ENCODE measurements at places on chromosomes 12 and 14.

DNA sequence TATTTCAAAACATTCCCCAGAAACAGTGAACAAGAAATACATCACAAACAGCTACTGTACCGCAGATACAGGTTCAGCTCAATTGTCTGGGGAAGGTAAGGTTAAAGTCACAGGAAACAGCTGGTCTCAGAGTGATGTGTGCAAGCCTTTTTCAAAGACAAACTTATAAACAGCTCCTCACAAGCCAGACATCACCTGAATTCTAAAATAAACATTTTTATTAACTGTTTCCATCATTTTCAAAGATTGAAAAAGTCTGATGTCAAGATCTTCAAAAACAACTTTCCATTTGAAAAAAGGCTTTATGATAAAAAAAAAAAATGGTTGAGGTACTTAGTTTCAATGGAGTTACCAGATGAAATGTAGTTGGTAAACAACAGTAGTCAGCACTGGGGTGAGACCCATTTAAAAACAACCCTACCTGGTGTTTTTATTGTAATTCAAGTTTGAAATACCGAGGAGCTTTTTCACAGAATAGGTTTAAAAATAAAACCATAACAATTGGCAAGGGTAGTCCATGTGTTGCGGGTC lies 4.0 kb downstream of the BTG1 start:
- no peak for DNase-seq

DNA sequence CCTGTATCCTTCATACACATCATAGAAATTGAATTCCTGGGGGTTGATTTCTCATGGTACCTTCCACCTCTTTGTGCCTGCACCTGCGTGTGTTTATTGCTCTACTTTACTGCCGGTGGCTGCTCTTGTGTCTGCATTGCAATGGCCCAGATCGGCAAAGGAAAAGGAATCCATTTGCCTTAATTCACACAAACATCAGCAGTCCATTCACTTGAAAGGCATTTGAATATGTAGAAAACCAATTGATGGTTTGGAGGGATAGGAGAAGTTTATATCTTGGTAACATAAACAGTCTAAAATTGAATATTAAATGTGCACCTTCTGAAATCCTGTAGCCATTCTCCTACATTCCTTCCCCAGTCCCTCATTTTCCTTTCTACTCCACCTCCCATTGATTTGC lies 74.0 kb downstream of the SNAPC1 start:
- DNase-seq, result no peak

GRCh38 chr14:100031506-100032281 lies 33.5 kb upstream of the EVL start:
- DNase-seq, result no peak

- no peak for DNase-seq
Measured at GRCh38 chr14:90419200-90419599, 22.4 kb downstream of the CALM1 start.

DNA sequence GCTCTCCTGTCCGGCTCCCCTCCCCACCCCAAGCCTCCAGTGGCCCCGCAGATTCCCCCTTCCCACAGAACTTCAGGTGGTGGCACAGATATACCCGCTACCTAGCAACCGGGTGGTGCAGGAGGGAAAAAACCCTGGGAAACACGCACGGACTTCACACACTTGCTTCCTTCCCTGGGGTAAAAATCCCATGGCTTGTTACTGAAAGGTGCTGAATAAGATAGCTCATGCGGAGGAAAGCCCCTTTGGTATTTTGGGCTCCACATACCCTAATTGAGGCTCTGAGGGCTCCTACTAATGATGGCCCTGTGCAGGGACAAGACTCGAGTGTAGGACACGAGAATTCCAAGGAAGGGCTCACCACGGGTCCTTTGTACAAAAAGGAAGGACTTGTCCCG lies 869 bp upstream of the RIMBP2 start:
- no peak for DNase-seq

DNA sequence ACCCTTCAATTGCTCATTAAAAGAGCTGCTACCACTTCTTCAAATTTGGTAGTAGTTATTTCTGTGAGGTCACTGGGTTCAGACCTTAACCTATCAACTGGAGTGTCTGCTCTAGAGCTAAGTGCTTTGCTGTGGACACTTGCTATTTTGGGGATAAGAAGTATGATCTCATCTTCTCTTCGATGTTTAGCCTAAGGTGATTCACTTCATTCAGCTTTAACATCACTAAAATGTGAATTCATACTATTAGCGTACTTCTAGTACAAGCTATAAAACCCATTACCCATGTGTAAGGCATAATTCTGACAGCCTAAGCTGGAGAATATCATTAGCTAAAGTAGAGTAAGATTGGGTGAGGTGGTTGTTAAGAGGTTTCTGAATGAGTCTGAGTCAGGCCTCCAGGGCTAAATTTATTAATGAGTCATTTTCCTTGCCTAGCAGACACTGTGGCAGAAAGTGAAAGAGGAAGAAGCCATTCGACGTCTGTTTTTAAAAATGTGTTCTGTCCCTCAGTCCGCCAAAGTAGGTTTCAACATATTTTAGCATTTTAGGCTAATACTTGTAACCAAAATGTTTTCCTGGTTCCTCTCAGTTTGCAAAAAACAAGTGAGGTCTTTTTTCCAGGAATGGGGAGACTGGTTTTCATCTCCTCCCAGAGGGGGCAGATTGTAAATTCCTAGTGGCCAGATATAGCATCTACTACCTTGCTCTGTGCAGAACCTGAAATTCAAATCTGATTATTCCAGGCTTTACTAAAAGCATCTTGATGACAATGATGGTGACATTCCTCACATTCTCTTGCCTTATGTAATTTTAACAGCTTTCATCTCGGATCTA lies 103.6 kb downstream of the SSPN start:
- DNase-seq, result no peak

DNA sequence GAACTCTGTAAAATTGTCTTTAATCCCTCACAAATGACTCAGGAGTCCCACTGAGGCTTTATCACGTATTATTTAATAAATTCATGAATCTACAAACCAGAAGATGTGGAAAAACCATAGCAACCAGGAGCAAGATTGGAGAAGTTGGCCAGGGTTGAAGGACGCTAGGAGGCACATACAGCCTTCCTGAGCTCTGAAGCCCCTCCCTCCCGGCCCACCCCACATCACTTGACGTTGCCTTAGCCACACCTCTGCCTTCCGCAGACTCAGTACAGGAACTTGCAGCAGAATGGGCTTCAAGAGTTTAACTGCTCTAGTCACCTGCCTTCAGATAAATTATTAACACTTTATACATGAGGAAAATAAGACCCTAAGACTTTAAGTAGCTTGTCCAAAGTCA lies 33.9 kb downstream of the SLC35F4 start:
- no peak for DNase-seq

- no peak for DNase-seq
Measured at GRCh38 chr14:74866708-74867389, 9.1 kb downstream of the PROX2 start.

GRCh38 chr12:89708565-89709156 lies at the start of gene ATP2B1:
Gene ATP2B1, minus strand, starts transcription at chr12:89708838. Its CDS starts 52,952 bp downstream, at chr12:89655886.
- peak; percentile 89 for DNase-seq

DNA sequence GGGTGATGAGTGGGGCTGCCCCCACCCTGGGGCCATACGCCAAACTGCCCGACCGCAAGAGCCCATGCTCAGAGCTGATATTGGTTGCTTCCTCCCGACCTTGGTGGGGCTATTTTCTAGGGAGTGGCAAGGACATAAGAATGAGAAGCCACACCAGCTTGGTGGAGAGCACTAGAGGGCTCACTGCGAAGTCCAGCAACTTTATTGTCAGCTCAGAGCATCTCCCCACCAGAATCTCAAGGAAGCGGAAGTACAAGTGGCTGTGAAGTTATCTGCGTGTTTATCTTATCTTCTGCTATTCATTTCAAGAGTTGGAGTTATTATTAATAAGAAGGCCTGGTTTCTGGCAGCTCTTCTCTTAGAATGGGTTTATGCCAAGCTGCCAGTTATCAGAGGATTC lies 4.9 kb upstream of the PLXNC1 start:
- no peak for DNase-seq

DNA sequence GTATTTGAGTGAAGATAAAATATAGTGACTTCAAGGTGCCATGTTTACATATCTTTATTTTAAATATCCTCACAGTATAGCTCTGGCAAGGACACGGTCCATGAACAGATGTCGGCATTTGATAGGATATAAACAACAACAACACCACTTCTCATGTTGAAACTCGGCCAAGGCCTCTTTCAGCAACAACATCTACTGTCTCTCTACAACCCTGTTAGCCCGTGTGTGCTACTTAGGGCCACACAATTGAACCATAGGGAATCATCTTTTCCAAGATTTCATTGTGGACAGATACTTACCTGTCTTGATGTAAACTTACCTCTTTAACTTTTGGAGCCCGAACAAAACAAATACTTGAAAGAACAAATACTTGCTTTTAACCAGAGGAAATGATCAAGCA lies 168.7 kb upstream of the SSTR1 start:
- DNase-seq, result no peak

GRCh38 chr12:571795-572531 lies 91.3 kb downstream of the NINJ2 start:
- DNase-seq, result peak; percentile 63

- no peak for DNase-seq
Measured at GRCh38 chr12:68846811-68847210, 38.8 kb downstream of the MDM2 start.

DNA sequence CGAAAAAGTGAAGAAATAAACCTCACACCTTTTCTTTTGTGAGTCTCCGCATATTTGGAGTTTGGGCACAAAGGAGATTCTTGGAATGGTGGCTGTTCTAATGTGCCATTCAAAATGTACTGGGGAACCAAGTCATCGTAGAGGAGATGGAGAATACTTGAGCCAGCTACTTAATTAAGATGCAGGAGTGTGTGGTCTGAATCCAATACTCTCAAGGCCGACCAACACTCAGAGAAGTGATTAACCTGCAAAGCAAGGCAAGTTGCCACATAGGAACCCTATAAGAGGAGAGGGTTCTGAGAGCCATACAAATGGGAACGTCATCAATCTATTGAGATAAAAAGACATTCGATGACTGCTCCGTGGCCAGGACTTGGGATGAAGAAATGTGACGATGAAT lies 446.7 kb downstream of the GLT1D1 start:
- DNase-seq, result no peak

GRCh38 chr12:125193376-125194152 lies 128.3 kb downstream of the AACS start:
- DNase-seq, result no peak

- peak; percentile 52 for DNase-seq
Measured at GRCh38 chr12:64450711-64451486, 1.0 kb upstream of the TBK1 start.

GRCh38 chr14:81990312-81990761 lies 456.7 kb upstream of the SEL1L start:
- peak; percentile 49 for DNase-seq

- DNase-seq, result no peak
Measured at GRCh38 chr12:89162589-89163261, 189.6 kb downstream of the DUSP6 start.

- DNase-seq, result no peak
Measured at GRCh38 chr12:101642115-101643067, 47.6 kb downstream of the MYBPC1 start.

GRCh38 chr12:111767362-111768158 lies 827 bp downstream of the ALDH2 start:
- DNase-seq, result peak; percentile 56

DNA sequence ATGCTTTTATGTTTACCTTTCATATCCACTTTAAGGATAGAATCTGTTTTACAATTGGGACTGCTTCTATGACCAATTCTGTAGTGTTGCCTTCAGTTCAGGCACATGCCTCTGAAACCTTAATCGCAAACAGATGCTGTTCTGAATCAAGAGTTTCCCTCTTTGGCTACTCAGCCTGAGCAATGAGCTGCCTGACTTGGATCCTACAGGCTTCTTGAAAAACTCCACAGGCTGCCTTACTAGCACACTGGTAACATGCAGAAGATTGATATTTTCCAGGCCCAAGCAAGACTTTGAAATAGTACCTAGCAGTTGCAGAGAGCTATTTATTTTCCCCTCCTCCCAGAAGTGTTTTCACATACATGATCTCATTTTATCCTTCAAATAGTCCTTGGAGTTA lies 34.8 kb upstream of the PMCH start:
- DNase-seq, result no peak

DNA sequence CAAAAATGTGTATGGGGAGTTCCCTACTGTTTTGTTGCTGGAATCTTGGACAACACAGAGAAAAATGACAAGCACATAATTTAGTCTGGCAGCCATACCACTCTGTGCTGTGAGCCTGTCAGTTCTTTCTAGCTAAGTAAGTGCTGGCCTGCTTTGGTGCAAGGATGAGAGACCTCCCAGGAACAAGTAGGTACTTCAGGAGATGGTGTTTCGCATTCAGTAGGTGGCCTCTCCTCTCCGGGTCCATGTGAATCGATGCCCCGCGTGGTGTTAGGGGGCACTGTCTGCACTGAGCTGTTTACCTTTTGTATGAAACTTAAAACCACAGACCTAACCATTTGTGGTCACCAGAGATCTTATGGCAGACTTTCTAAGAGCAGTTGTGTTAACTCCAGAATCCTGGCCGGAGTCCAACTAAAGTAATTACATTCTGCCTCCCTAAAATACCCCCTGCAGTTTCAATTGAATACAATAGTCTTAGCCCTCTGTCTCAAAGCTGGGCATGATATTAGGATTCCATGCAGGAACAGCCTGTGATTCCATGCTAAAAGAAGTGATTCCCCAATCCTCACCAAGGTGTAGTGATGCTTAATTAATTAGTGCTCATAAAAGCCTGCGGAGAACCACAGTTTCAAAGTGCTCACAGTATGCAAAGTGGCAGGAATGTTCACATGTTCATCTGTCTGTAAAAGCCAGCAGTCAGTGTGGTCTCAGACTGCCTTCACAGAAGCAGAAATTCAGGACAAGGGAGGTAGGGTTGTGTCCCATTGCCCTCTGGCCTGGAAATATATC lies 64.2 kb downstream of the LLPH start:
- DNase-seq, result peak; percentile 29

GRCh38 chr12:42261708-42262107 lies 23.7 kb upstream of the YAF2 start:
- DNase-seq, result no peak

GRCh38 chr14:105196265-105196960 lies 15.3 kb upstream of the NUDT14 start:
- DNase-seq, result no peak

- no peak for DNase-seq
Measured at GRCh38 chr12:11657511-11657910, 8.0 kb downstream of the ETV6 start.

DNA sequence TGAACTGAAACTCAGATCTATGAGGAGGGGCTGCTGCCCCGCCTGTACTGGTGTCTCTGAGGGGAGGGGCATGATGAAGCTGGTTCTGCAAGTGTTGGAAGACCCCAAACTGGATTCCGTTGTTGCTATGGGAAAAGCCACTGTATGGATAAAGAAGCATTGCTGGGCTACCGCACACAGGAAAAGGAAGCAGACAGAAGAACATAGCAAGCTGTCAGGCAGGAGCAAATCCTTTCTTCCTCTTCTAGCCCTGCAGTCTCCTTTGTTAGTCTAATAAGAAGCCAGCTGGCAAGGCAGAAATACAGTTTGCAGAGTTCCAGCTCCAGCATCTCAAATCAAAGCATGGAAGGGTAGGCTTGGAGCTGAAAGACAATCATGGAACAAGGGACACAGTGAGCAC lies 26.3 kb upstream of the NR1H4 start:
- no peak for DNase-seq

- DNase-seq, result no peak
Measured at GRCh38 chr14:78974691-78975090, 804.5 kb downstream of the NRXN3 start.

- DNase-seq, result no peak
Measured at GRCh38 chr12:23817345-23817744, 132.1 kb downstream of the SOX5 start.

Measured in D341Med (cell line).